Stimulated activated naive CD4-positive, alpha-beta T cell treated with Interleukin-2 at 50 U/mL for 16 hours (primary cell): ENCODE measurements at places on chromosomes 3 and 15.
A peak's percentile ranks its signal among the peaks of the same experiment; 100 is the strongest.

DNA sequence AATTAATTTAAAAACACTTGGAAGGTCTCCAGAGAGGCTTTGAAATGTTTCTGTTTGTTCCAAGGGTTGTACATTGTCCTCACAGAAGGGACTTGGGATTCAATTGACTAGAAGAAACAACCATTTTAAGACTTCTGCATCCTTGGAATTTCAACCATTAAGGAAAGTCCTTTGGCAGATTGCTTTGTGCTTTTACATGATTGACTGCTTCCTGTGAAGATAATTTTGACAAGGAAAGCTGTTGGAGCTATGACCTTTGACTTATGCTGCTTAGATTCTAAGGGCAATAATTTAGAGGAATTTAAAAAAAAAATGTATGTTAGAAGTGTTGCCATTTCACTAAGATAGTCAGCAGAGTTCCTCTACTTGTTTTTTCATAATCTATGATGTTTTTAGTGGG is 483.9 kb upstream of the TBL1XR1 start:
- DNase-seq: no peak

GRCh38 chr15:63938486-63939061 is 104.8 kb upstream of the HERC1 start:
- DNase-seq: no peak

- no peak for DNase-seq
Measured at GRCh38 chr3:122946185-122946584, 81.4 kb downstream of the SEMA5B start.

DNA sequence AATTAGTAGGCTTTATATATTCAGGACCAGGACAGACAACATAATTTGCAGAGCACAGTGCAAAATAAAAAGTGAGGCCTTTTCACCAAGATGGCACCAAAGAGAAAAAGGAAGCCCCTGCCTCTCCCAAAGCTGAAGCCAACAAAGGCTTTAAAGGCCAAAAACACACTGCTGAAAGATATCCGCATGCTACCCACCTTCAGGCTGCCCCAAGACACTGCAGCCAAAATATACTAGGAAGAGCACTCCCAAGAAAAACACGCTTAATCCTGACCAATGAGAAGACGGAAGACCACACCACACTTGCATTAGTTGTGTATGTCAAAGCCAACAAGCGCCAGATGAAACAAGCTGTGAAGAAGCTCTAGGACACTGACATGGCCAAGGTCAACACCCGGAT is 38.0 kb downstream of the PIK3CB start:
- no peak for DNase-seq

GRCh38 chr3:98786364-98787006 is 23.3 kb downstream of the ST3GAL6 start:
- no peak for DNase-seq

DNA sequence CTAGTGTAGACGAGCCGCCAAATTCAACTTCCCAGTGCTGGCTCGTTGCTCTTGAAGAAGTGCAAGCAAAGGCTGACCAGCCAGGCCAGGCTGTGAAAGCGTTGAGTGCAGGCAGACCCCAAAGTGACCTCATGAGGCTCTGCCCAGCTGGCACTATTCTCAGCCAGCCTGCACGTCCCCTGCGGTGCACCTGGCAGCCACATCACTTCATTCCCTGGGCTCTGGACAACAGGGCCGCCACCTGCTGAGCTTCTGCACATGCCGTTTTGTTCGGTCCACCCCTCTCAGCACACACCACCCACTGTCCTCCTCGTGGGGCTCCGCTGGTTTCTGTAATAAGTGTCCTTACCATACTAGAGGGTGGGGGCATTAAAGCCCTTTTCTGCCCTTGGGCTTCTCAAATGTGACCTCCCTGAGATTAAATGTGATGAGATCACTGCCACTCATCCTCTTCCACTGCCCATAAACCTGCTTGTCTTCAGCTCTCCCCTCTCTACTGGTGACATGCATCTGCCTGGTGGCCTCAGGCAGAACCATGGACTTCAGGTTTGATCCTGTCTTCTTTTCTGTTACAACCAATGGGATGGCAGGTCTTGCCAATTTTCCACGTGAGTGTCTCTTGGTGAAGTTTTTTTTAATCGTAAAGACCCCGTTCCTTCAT is 6.1 kb downstream of the RASGRF1 start:
- no peak for DNase-seq

DNA sequence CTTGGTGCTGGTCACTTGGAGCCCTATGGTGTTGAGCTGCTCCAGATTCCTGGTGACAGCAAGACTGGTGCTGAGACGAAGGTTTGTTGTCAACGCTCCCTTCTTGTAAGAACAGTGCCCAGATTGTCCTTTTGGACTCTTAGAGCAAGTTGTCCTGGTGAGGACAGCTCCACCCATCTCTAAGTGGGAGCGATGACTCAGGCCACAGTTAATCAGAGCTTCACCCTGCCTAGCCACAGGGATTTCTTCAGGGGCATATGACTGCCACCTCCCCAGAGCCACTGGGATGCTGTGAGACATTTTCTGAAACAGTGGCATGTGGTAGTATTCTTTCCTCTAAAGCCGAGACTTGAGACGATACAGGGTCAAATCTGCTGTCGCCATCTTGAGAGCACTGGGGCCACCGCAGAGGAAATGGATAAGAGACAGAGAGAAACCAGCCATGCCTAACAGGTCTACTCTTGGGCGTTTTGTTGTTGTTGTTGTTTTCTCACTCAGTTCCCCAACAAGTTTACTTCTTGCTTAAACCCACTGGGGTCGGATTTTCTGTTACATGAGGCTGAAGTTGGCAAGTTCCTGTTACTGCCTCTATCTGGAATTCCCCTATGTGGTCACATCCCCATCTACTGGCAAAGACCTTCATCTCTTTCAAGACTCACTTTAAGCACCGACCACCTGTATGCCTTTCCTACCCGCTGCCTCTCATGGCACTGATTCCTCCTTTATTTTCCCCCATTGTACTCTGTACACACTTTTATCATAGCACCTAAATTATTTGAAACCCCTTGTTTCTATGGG is 16.0 kb upstream of the PCOLCE2 start:
- no peak for DNase-seq

GRCh38 chr15:40160689-40161688 is at the start of gene BUB1B:
BUB1B (plus strand) TSS chr15:40161069; CDS start chr15:40161221, 152 bp downstream.
- peak; percentile 92 for DNase-seq

DNA sequence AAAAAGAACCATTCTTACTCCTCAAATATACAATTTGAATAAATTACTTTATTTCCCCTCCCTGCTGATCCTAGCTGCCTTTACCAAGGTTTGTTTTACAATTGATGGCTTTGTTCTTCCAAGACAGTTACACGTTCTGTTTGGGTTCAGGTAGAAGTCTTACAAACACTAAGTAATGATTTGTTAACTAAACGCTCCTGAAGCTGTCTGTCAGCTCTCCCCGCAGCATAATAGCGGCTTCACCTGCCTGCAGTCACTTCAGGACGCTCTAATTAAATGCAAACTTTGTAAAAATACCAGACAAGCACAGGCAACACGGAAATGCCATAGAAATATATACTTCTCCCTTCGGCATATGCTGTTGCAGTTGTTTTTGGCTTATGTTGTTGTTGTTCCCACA is 176.4 kb upstream of the MDFIC2 start:
- DNase-seq: no peak

DNA sequence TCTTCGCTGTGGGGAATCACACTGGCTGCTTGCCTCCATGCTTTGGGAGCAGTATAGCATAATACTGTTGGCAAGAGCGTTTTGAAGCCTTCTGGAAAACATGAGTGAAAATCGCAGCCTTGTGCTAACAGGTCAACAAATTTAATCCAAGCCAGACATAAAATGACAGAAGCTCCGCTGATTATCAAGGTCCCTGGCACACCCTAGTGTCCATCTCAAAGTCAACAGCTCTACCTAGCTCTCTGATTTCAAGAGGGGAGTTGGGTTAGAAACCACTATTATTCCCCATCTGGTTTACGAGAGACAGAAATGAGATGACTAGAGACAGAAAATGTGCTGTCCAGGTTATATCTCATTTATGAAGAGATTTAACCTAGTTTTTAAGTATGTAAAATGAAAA is 73.6 kb upstream of the MDFIC2 start:
- no peak for DNase-seq

- no peak for DNase-seq
Measured at GRCh38 chr3:71129611-71130431, 453.7 kb downstream of the FOXP1 start.

DNA sequence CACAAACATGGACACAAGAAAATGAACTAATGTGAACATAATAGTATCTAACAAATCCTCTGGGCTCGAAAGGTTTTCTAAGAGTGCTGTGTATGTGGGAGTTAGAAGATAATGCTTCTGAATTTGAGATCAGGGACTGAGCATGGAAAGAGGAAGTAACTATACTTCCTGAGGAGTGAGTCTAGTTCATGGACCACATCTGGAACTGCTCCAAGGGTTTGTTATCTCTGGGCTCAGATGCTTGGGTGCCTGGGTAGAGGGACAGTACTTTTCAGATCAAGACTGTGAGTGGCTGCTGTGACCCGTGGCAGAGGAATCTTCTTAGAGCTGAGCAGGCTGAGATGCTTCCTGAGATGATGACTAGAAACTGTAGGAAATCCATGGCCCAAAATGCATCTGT is 28.5 kb downstream of the TBC1D23 start:
- DNase-seq: no peak

GRCh38 chr15:27058939-27059338 is 88.0 kb downstream of the GABRG3 start:
- no peak for DNase-seq

- no peak for DNase-seq
Measured at GRCh38 chr3:134677196-134677986, 26.6 kb upstream of the KY start.

GRCh38 chr3:40997711-40998519 is 201.4 kb upstream of the CTNNB1 start:
- DNase-seq: no peak

GRCh38 chr3:68919000-68919399 is 13.3 kb downstream of the TAFA4 start:
- DNase-seq: no peak

DNA sequence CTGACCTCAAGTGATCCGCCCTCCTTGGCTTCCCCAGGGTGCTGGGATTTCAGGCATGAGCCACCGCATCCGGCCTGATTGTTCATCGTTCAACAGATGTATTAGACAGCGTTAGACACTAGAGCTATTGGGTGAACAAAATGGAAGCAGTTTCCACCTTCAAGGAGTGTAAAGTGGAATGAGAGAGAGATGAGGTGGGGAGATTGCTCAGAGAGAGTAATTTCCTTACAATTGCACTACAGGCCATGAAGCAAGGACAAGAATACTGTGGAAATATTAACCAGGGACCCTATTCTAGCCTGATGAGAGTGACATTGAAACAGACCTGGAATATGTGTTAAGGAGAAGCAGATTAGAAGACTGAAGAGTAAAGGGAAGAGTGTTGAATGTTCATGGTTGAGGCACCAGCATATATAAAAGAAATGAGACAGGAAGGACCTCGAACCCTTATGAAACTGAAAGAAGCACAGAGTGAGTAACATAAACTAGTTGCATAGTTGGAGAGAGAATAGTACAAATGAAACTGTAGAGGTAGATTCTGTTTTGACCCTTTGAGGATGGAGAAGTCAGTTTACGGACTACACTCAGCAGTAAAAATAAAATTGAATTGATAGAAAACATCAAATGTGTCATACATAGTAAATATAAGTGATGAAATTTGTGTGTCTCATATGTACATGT is 7.2 kb downstream of the RTF1 start:
- no peak for DNase-seq

GRCh38 chr3:47536221-47536891 is 22.8 kb upstream of the ELP6 start:
- no peak for DNase-seq

- no peak for DNase-seq
Measured at GRCh38 chr15:80823995-80824394, 44.8 kb downstream of the CEMIP start.

GRCh38 chr3:16056217-16056616 is 118.3 kb upstream of the GALNT15 start:
- DNase-seq: no peak

- no peak for DNase-seq
Measured at GRCh38 chr3:127915115-127915936, at the start of gene KBTBD12. KBTBD12 (plus strand) TSS chr3:127915232; CDS start chr3:127923062, 7,830 bp downstream.

DNA sequence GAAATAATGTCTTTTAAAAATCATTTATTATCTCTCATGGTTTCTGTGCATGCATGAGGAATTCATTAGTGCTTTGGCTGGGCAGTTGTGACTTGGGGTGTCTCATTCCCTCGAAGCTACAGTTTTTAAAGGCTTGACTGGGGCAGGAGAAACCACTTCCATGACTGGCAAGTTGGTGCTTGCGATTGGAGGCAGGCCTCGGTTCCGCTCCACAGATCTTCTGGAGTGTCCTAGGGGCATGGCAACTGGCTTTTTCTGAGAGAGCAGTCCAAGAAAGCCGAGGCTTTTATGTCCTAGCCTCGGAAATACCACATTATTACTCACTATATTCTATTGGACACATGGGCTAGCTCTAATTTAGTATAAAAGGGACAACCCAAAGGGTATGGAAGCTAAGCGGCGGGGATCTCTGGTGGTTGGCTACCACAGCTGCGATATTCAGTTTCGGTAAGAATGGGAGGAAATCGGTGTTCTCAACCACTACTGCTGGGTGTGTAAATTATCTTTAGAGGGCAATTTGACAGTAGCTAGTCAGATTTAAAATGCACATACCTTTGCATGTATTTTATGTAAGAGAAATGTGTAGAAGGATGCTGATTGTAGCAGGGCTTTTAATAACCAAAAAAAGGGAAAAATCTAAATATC is 48.8 kb upstream of the TOP2B start:
- DNase-seq: no peak

DNA sequence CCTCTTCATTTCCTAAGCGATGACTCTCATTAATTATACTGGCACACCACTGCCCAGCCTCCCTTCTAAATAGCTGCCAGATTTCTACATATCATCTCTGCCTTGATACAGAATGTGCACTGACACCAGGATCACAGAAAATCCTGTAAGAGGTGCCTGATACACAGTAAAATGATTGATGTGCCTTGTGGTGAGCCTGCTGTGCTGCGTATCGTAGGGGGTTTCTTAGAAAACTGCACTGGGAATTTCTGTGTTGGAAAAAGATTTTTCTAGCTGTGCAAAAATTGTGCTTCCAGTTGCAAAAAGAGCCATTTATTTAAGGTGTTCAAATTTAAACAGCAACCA is 3.0 kb upstream of the PLCH1 start:
- no peak for DNase-seq

- DNase-seq: no peak
Measured at GRCh38 chr15:71329041-71329440, 213.8 kb downstream of the THSD4 start.

DNA sequence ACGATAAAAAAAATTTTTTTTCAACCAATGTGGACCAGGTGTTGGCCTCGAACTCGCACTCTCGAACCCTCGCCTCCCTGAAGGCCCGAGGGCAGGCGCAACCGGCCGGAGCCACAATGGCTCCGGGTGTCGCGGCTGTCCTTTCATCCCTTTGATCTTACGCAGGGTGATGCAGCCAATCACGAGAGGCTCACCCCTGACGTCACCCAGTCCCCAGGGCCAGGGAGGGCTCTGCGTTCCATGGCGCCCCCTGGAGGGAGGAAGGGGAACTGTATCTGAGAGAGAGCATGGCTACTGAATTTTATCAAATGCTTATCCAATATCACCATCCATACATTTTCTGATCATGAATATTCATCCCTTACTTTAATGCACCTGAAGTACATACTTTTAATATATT is 15.4 kb upstream of the GMNC start:
- no peak for DNase-seq

- DNase-seq: no peak
Measured at GRCh38 chr3:158789592-158789991, 12.3 kb upstream of the MFSD1 start.
